Stimulated activated CD4-positive, alpha-beta T cell treated with anti-CD3 and anti-CD28 coated beads, Interleukin-12 subunit alpha, Interleukin-12 subunit beta, amount 100 ng/mL, for 4 hours (primary cell): ENCODE measurements at places on chromosomes 1 and 21.

DNA sequence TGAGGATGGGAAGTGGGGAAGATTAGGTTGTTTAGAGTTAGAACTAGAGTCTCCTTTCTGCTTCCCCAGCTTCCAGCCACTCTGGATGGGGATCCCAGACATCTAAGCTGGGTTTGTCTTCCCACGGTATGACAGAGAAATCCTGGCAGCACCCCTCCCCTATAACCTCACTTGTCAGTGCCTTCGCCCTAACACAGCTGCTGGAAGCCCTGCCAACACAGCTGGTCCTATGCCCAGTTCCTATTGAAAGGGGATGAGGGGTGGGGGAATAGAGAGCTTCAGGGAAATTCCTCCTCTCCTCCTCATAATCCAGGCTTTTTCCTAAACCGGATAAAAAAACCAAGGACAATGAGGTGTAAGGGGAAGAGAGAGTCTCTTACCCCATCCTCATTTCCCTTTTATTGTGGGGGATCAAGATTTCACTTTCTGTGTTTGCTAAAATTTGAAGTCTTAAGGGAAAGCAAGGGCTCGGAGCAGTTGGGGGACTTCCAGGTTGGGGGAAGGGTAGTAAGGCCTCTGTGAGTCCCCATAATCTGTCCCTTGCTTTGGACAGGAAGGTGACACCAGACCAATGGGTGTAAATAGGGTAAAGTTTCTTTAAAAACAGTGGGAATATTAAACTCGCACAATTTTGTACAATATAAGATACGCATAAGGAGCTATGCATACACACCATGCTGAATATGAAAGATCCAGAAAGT lies 590 bp downstream of the TMOD4 start:
- no peak for DNase-seq

DNA sequence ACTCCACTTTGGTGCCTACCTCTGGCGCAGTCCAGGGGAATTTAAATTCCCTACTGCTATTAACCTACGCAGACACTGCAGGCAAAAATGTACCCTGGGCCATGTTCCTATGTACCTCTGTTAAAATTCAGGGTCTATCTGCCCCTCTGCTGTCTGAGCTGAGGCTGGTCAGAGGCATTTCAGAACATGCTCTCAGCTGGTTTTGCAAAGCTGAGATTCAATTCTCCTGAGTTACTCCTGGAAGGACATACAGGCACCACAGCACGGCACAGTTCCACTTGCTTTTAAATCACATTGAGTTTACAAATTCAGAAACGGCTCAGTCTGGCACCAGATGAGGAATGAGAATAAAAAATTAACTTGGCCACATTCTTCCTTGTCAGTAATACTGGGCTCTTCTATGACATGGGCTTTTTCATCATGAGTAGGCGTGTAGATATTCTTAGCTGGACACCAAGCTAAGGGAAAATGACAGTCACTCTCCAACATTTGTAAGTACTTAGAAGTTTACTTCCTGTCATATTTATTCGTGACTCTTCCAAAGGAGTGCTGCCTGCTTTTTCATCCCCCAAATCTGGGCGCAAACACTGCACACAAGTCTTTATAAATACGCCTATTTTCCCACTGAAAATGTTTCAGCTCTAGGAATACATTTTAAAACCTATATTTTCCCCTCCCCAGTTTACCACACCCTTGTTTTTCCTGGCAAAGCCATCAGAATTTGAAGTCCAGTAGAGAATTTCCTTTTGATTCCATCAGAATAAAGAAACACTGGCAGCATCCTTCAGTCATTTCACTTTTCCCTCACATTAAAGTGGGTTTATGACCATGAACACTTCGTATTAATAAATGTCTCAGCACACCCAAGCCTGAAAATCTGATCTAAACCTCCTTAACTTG lies 1.9 kb downstream of the C1orf198 start:
- DNase-seq: no peak

GRCh38 chr21:40837456-40837855 lies 9.5 kb downstream of the DSCAM start:
- no peak for DNase-seq

DNA sequence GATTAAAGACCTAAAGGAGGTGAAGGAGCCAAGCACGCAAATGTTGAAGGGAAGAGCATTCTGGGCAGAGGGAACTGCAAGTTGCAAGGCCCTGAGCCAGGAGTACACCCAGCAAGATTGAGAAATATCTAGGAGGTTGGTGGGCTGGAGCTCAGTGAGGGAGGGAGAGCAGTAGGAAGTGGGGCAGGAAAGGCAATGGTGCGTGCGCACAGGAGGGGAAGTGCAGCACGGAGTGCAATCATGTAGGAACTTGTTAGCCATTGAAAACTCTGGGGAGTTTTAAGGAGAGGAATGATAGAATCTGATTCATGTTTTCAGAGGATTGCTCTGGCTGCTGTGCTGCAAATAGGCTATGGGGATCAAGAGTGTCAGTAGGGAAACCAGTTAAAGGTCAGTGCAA lies 13.2 kb upstream of the IGSF3 start:
- DNase-seq: no peak

- no peak for DNase-seq
These were observed 32.6 kb downstream of the PDPN start for GRCh38 chr1:13616234-13616633.

GRCh38 chr1:61186753-61187152 lies 104.4 kb downstream of the NFIA start:
- DNase-seq: no peak

DNA sequence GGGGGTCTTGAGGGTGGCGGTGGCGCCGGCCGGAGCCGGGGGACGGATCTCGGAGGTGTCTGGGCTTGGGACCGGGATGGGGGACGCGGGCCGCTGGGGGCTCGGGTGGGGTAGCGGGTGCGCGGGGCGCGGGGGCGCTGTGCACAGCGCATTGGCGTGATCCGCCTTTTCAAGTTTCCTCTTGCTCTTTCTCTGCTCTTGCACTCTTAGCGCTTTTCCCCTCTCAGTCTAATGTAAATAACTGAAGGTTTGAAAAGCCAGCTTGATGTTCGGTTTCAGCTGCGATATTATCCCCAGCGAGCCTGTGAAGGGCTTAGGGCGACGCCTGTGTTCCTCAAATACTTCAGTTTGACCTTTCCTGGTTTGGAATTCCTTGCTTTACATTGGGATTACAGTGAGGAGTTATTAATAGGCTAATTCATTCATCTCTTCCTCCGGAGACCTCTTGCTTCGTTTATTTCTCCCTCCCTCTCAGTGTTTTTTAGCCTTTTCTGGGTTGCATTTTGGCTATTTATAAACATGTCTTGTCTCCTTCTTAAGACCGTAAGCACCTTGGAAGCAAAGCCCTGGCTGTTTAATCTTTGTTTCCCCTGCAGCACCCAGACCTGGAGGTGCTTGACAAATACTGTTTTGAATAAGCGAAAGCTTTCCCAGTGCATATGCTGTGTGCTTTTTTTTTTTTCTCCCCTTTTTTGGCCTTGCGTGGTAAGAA lies 693 bp downstream of the RAB4A start:
- DNase-seq: peak; percentile 37

DNA sequence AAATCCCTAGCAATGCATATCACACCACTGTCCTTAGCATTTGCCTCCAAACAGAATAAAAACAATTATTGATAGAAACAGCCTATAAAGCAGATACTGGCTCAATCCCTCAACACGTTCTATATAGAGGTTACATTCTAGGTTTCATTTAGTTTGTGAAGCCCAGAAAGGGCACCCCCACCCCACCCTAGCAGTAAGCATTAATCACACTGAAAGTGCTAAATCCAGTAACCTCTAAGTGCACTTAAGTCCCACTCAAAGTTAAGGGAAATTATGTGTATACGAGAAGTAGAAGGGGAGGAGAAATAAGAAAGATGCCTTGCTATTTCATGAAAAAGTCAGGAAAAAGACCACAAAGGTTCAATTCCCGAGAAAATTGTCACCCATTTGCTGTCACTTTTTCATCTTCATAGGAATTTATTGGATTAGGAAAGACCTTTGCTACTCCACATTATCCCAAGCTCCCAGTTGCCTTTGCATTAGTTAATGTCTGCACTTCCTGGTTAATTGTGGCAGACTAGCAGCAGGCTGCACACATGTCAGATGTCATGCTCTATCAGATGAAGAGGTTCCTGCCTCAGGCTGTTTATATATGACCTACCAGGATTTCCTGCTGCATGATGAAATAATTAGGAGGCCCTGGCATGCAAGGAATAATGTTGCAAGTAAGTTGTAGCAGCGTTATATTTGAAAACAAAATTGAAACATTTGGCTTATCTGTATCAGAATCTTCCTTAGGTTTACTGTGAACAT lies 54.5 kb upstream of the LHX8 start:
- DNase-seq: no peak

DNA sequence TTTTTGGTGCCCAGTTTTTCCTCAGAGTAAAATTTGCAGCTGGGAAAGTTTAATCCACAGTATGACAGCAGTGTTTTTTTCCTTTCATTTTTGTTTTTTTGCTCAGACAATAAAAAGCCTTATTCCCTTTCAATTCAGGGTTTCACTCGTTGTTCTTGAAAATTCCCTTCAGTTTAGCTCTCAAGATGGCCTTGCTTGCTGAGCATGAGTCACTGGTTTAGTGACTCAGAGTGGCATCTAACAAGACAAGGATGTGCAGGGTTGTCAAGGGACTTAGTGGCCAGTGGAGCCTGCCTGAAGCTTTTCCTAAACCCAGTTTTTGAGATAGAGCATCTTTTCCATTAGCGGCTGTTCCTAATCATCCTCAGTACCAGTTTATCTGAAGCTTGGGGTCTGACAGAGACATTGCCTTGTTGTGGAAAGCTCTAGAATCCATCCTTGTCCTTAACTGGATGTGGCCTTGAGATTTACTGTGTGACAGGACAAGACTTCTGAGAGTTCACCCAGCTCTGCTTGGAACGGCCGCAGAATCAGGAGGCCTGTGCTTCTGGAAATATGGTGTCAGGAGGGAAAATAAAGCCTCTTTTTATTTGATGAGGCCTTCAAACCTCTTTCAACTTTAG lies 48.4 kb upstream of the DNAJC6 start:
- no peak for DNase-seq

DNA sequence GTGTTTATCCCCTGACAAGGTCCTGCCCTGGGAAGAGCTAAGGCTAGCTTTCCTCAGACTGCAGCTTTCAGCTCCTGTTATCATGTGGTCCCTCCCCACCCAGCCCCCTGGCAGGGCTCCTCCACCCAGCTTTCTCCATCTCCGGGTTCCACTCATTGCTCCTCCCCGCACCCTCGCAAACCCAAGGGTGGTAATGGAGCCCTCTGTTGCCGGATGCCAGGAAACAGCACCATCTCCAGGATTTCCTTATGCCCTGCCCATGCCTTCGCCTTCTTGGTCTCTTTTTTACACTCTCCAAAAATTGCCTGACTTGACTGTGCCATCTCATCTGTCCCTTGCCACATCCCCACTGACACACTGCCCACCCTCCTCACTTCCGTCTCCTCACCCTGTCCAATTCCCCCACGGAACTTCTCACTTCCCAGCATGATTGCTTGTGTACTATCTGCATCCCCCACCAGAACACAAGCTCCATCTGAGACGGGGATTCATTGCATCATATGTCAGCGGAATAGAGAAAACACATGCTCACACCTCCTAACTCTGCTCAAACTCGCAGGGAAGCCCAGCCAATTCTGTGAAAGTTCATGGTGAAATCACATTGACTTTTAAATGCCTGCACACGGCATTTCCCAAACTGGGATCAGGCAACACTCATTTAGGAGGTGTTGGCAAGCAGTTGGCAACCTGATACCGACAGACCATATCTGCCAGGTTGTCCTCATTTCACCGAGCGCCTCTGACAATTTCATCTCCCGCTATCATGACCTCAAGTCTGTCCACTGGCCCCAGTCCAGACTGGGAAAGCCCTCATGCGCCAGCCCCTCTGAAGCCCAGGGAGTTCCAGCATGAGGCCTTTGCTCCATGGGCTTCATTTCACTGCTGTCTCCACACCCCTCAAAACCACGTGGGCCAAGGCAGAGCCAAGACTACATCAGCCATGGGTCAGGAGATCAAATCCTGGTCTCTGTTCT lies 201.1 kb downstream of the MATN1 start:
- DNase-seq: no peak

DNA sequence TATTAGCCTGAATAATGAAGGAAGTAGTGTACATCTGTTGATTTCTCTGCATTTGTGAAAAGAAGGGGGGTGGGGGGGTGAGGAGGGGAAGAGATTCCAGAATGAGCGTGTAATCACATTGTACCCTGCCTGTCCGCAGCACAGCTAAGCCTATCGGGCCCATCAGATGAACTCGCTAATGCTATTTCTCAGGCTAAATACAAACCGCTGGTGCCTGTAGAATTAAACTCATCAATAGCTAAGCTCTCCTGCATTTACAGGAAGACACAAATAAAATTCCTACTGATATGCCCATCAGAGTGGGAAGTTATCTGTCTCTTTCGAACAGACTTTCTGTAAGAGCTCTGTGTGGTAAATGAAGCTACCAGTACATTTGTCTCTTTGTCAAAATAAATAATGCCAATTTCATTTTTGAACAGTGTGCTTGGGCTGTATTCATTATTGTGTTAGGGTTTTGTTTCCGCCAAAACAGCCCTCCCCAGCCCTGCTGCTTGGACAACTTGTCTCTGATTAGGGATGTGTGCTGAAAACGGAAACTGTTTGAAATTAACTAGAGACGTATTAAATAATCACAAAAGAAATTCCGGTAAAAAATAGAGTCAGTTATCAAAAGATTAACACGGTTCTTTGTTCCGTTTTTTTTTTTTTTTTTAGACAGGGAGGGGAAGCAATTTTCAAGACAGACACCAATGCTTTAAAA lies 305.4 kb downstream of the TTLL7 start:
- DNase-seq: no peak

- no peak for DNase-seq
These were observed 142.5 kb upstream of the ST6GALNAC5 start for GRCh38 chr1:76724816-76725215.

GRCh38 chr1:209607795-209608178 lies 24.3 kb downstream of the CAMK1G start:
- DNase-seq: no peak

DNA sequence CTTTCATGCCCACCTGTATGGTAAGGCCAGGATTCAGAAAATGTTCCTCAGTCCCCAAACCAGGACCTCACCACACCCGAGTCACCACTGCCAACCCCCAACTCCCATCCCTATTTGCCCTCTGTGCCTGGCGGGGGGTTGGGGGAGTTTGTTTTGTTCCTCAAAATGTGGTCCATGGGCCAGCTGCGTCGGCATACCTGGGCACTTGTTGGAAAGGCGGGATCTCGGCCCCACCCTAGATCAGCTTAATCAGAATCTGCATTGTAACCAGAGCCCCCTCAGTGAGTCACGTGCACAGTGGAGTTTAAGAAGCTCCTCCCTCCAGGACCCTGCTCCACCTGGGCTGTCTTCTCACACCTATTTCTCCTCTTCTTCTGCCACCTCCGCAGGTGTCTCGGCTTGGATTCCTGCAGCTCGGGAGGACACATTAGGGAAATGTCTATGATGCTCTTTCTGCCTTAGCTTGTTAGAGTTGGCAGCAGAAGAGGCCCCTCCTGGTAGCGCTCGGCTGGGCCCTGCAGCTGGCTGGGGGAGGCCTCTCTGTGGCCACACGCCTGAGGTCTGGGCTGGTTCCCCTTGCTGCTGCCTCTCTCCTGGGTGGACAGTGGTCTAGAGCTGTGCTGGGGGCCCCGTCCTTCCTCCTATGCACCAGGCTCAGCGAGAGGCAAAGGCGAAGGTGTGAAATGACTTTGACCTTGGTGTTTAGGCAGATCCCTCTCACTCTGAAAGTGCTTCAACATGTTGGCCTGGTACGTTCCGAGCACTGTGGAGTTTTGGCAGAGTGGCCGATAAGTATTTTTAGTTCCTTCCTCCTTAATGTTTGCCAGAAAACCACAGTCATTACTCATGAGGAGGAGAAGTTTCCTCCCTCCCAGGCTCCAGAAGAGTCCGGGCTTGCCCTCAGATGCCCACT lies 41.8 kb upstream of the CAMTA1 start:
- DNase-seq: no peak
